ENCODE measurements at places on chromosomes 6 and 20. TPM values are rescaled to one million over a fixed set of nuclear protein-coding genes. Genes with fewer than 3 reads are reported as not detected.

DNA sequence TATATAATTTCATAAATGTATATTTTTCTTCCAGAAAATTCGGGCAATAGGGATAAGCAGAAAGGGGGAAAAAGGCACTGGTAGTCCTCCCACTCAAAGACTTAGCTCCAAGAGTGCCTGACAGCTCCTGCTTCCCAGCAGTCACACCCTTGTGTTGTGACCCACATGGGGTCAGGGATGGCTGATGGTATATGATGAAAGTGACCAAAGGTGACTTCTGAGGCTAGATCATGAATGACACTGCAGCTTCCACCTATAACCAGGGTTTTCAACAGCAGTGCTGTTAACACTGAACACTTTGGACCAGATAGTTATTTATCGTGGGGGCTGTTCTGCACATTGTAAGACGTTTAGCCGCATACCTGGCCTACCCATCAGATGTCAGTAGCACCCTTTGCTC, 22.3 kb downstream of the FAM50B start:
- DNase-seq, result no peak

DNA sequence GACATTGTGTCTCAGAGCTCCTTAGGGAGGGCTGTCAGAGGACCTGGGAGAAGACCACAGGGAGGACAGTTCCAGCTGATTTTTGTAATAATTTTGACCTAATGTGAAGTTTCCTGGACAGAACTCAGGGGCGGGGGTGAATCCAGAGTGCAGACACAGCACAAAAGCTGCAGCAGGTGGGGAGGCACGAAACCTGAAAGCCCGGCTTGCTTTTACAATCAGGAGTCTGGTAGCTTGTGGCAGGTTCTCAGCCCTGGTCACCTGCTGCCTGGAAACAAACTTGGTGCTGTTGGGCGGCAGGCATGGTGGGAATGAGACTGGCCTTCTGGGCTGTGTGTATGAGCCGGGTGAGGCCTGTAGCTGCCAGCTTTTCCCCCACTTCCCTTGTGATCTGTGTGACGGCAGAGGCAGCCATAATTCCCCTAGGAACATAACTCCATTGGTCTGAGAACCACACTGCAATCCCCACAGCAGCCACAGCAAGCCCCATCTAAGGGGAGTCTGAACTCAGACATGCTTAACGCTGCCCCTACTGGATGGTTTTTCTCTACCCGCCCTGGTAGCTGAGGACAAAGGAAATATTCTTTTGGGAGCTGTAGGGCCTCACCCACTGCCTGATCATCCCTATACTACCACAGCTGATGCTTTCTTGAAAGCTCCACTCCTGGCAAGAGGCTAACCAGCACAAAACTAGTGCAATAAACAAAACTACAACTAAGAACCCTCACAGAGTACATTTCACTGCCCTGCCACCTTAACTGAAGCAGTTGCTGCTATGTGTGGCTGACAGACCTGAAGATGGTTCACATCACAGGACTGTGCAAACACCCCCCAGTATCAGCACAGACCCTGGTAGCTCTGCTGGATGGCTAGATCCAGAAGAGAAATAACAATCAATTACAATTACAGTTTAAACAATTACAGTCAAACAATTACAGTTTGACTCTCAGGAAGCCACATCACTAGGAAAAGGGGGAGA, 1055.1 kb upstream of the GJE1 start:
- peak; percentile 3 for DNase-seq

DNA sequence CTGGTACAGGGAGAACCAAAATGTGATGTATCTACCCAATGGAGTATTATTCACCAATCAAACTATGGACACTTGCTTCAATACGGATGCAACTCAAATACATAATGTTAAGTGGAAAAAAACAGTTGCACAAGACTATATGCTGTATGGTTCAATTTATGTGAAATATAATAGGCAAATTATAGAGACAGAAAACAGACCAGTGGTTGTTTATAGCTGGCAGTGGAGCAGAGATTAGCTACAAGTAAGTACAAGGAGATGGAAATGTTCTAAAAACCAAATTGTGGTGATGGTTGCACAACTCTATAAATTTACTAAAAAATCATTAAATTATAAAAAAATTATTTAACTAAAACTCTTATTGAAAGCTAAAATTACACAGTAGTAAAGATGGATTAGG, 113.2 kb downstream of the PRDM1 start:
- no peak for DNase-seq

Gene TRAPPC3L
- total RNA-seq, result not detected

Gene RAB44
- total RNA-seq, result 0.32 TPM

All from mucosa of descending colon (tissue), 3 donors.